ENCODE measurements at places on chromosomes 11 and 22.

GRCh38 chr11:60498399-60498798, 5.8 kb downstream of the MS4A12 start:
- no peak for DNase-seq

DNA sequence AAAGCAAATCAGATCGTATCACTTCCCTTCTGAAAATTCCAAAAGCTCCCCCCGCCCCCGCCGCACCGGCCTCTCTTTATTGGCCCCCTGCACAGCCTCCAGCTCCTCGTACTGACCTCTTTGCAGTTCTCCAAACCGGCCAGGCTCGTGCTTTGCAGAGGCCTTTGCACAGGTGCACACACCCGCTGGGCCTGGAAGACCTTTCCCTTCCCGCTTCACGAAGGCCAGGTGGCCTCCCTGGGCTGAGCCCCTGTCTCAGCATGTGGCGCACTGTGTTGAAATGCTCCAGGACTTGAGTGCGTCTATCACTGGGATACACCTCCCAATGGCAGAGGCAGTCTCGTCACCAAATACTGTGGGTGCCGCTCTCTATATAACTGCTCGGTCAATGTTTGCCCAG, 13.2 kb upstream of the ADA2 start:
- DNase-seq = no peak

GRCh38 chr22:17910561-17911311, 113.6 kb downstream of the MICAL3 start:
- DNase-seq = no peak

GRCh38 chr11:94794287-94795168, 26.4 kb downstream of the AMOTL1 start:
- no peak for DNase-seq

- no peak for DNase-seq
These were observed 35.6 kb downstream of the MARK2 start for GRCh38 chr11:63874511-63874910.

All from CD4-positive, alpha-beta T cell treated with Interleukin-1 beta for 1 hour (primary cell).